ENCODE measurements at places on chromosomes 11 and 22. TPM values are rescaled to one million over a fixed set of nuclear protein-coding genes. Genes with fewer than 3 reads are reported as not detected.

Gene CCDC89
- polyA plus RNA-seq: 6.3 TPM

Gene IRAG1
- polyA plus RNA-seq: 21.0 TPM

Gene KRTAP5-9
- 0.34 TPM for polyA plus RNA-seq

DNA sequence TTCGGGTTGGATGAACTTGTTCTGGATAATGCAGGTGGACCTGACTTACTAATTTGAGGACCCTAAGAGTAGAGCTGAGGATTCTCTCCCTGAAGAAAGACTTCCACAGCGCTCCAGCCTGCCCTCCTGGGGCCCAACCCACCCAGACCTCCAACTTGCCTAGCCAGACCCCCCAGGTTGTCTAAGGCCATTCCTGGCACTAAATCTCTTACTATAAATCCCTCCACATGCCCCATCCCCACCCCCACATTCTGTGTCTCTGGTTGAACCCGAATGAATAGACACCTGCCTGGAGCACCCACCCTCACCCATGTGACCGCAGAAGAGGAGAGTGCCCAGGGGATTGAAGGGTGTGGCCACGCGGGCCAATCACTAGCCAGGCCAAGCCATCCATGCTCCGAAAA lies 1480.0 kb downstream of the TBC1D22A start:
- DNase-seq: no peak

- DNase-seq: no peak
Measured at GRCh38 chr11:132692891-132693290, 839.4 kb downstream of the OPCML start.

GRCh38 chr11:66011785-66012303 lies at the start of gene CST6:
Gene CST6 (plus strand): TSS chr11:66012008. CDS start chr11:66012045, 37 bp downstream.
- no peak for DNase-seq

- DNase-seq: no peak
Measured at GRCh38 chr11:20059587-20060021, 100.7 kb downstream of the DBX1 start.

- no peak for DNase-seq
Measured at GRCh38 chr11:67271541-67272284, 5.4 kb downstream of the GRK2 start.

DNA sequence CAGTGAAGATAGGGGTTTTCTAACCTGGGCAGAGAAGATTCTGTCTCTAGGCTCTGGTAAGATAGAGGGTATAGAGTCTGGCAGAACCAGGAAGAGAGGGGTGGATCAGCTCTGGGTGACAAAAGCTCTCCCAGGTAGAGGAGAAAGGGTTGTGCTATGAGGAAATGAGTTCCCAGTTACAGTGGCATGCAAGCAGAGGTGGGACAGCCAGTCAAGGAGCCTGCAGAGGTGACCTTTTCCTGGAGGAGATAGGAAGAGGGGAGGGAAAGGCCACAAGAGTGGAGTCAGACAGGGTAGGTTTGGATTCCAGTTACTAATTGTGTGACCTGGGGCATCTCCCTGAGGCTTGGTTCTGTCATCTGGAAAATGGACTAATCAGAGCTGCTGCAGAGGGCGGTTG lies 3.4 kb upstream of the CAPN5 start:
- no peak for DNase-seq

- DNase-seq: no peak
Measured at GRCh38 chr22:28728621-28729313, 12.9 kb downstream of the CHEK2 start.

GRCh38 chr11:19698493-19699292 lies 13.9 kb upstream of the NAV2 start:
- DNase-seq: no peak

DNA sequence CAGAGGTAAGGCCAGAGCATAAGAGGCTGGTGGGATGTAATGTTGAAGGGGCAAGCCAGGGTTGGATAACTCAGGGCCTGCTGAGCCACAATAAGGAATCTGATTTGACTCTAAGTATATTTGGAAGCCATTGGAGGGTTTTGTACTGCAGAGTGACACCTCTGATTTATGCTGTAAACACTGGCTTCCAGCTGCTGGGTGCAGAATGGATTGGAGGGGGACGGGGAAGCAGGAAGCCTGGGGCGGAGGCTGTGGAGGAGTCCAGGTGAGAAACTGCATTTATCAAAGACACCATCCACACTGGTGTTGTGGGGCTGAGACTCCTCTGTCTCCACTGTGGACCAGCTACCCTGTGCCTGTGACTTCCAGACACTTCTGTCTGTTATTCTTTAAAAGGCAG lies 26.8 kb downstream of the MIAT start:
- DNase-seq: no peak

DNA sequence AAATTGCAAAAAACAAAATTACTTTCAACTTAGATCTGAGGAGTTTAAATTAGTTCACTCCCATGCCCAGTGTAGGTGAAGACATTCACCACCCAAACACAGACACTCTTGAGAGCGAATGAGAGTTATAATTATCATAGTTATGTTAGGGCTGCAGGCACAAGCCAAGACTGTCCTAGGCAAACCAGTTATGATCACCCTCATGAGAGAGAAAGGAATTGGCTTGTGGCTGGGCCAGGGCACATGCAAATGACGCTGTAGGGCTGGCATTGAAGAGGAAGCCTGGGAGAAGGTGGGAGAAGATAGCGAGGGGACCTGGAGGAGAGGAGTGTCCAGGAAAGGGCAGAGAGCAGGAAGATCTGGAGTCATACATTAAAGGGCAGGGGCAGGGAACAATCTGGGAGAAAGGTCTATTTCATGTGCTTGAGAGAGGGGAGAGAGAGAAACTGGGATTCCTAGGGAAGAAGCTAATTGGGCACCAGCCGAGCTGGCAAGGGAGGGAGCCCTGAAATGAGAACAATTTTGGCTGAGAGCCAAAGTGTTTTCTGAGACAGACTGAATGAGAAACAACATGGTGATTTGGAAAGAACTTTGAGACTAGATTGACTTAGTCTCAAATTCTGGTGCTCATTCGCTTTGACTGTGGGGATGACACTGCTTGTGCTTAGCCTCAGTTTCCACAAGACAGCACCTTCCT lies 279.9 kb downstream of the KIRREL3 start:
- DNase-seq: no peak

GRCh38 chr22:45537734-45538181 lies 35.1 kb downstream of the FBLN1 start:
- DNase-seq: no peak

DNA sequence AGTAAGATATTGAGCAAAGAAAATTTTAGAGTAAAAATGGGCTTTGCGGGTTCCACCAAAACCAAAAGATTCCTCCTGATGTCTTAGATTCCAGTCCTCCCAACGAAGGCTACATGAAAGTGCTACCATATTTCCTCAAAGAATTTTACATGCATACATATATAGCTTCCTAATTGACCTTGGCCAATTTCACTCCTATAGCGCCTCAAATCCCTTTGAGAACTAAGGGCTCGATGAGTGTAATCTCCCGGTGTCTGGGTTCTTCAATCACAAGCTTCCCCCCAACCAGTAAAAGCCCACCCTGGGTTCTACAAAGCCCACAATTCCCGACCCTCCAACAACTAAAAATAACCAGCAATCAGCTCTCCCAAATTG lies 1.2 kb downstream of the SIK3 start:
- DNase-seq: no peak

Data from right lung (tissue), 10 donors.